Kidney epithelial cell (primary cell): ENCODE measurements at places on chromosomes 1 and 21. TPM values are rescaled to one million over a fixed set of nuclear protein-coding genes. Genes with fewer than 3 reads are reported as not detected.

S100A2 gene
- 16.1 and 27.5 TPM in 2 replicates for total RNA-seq

DENND4B gene
- total RNA-seq = 25.1 and 42.8 TPM in 2 replicates

ELAPOR1 gene
- total RNA-seq = 0.08 TPM in 1 of 2 replicates, not detected in the other

MMEL1 gene
- 1.9 TPM in 1 of 2 replicates, not detected in the other for total RNA-seq

MYOG gene
- total RNA-seq = not detected in 2 replicates

AVPR1B gene
- total RNA-seq = not detected in 2 replicates

KLF17 gene
- not detected in 2 replicates for total RNA-seq

TDRD10 gene
- not detected in 2 replicates for total RNA-seq

DMBX1 gene
- 0.04 TPM in 1 of 2 replicates, not detected in the other for total RNA-seq

CLCA1 gene
- total RNA-seq = not detected in 2 replicates

SLC6A17 gene
- 0.42 and 0.75 TPM in 2 replicates for total RNA-seq
